ENCODE measurements at places on chromosomes 7 and 10.

DNA sequence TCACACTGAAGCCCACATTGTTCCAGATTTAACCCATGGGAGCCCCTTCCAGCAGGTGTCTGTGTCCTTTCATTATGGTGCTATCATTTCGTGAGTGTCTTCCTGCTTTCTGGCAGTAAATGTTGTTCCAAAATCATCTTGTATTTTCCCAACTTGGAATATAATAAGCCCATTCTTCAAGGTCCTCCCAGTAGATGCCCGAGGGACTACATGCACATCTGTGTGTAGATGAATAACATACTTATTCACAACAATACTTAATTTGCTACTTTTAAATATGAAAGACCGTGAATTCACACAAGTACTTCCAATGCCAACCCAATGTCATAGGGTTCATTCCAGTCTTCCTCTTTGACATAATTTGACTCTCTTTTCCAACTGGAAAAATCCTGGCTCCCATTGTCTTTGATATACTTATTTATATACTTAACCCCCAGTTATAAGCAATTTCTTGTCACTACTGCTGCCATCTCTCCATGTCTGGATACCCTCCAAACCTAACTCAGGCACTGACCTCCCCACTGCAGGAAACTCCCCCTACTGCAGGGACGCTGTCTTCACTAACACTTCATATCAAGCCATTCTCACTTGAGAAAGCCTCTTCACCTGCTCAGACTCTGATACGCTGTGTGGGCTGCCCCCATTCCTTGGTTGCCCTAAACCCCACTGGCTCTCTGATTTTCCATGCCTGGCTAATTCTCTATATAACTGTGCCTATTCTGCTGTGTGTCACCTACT, 1119.2 kb downstream of the CNTNAP2 start:
- no peak for DNase-seq

GRCh38 chr10:103983367-103983911, 16.5 kb downstream of the SLK start:
- no peak for DNase-seq

DNA sequence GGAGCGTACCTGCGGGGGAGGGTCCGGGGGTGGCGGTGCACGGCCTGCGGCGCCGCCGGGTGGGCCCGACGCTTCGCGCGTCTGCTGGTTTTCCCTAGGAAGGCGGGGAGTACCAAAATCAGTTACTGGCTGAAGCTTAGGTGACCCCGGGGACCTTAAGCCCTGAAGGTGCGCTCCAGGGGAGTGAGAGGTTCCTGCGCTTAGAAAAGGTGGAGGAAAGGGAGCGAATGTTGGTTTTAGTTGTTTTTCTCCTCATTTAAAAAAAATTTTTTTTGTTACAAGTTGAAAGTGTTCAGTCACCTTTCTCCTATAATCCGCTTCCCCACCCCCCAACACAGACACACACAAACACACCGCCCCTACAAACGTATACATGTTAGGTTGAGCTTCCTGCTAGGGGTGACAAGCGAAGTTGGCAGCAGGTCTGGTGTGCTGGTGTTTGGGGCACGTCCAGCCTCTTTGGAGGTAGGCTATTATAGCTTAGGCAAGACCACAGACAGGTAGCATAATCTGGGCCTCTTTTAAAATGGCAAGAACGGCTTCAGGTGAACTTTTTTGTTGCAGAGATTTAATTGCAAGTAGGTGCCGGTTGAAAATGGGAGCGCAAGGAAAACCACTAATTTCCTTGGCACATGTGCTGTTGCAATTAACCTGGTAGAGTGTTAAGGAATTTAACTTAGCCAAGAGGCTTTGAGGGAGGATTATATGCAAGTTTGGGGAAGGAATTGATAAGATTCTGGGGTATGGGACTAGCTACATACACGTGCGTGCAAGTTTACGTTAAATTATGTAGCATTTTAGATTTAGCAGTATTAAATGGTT, 945 bp downstream of the ADD3 start:
- no peak for DNase-seq

- no peak for DNase-seq
Measured at GRCh38 chr10:69065406-69066361, 22.2 kb upstream of the SRGN start.

GRCh38 chr10:130713135-130713534, 576.9 kb downstream of the GLRX3 start:
- DNase-seq: no peak

DNA sequence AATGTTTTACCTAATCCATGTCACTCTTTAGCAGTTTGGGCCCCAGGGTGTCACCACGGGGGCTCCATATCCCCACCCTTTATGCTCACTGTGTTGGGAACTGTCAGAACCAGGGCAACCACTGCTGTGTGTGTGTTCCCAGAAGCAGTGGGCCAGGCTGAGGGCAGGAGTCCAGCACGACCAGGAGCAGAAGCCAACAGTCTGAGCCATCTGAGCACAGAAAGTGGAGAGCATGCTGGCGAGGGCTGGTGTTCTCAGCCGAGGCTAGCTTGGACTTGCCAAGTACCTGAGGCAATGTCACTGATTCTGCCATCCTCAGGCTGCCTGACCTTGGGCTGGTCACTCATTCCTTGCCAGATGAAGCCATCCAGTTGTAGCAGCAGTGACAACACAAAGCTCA, 285.0 kb downstream of the BMPER start:
- DNase-seq: no peak

DNA sequence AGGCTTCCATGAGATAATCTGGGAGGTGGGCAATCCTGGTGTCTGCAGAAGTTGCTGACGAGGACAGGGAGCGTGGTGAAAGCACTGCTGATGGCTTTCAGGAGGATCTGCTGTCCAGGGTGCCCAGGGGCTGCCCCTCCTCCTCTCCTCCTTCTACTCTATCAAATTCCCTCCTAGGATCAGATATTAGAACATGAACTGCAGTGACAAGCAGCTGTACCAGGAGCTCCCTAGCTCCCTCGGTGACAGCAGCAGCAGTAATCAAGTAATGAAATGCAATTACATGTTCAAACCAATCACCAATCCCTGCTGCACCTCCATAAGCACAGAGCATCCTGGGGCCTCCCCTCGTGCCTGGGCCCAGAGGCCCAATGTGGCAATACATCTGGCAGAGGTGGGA, 46.9 kb downstream of the GRID1 start:
- DNase-seq: no peak

GRCh38 chr7:150736864-150737263, 354 bp upstream of the GIMAP5 start:
- no peak for DNase-seq

GRCh38 chr10:19952224-19953010, 136.2 kb downstream of the PLXDC2 start:
- DNase-seq: no peak

DNA sequence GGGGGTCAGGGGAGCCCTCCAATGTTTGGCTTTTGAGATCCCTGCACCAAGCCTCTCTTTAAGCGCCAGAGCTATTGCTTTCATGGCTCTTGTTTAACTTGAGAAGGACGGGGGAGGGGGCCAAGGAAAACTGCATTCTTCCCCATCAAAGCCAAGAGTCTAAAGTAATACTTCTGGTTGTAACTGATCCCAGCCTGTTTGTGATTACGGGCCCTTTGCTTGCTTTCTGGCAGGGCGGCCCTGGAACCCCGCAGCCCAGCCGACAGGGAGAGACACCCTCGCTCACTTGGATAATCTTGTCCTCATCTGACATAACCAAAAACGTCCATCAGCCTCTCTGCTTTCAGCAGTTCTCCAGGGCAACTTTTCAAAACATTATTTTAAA, 154.7 kb downstream of the NEURL1 start:
- peak; percentile 70 for DNase-seq

GRCh38 chr7:107995184-107996071, 7.5 kb downstream of the LAMB1 start:
- DNase-seq: no peak
